ENCODE measurements at places on chromosomes 4 and X.

- no peak for DNase-seq
Observed at GRCh38 chrX:97405031-97405660, 521.4 kb downstream of the RPA4 start.

DNA sequence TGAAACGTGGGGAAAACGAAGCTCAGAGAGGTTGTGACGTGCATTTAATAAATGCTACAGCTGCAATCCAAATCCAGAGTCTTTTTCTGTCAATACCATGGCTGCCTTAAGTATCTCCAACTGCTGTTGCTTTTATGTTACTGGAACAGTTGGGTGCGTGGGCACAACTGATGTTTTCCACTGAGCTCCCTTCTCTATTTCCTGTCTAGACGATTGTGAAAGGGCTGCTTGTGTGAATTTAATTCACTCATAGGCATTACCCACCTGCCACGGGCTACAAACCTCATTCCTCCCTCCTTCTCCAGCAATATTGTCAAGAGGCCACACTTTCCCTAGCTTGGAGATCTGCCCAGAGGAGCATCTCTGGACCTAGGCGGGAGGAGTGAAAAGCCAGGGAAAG lies 526.0 kb downstream of the MID1IP1 start:
- DNase-seq, result no peak

DNA sequence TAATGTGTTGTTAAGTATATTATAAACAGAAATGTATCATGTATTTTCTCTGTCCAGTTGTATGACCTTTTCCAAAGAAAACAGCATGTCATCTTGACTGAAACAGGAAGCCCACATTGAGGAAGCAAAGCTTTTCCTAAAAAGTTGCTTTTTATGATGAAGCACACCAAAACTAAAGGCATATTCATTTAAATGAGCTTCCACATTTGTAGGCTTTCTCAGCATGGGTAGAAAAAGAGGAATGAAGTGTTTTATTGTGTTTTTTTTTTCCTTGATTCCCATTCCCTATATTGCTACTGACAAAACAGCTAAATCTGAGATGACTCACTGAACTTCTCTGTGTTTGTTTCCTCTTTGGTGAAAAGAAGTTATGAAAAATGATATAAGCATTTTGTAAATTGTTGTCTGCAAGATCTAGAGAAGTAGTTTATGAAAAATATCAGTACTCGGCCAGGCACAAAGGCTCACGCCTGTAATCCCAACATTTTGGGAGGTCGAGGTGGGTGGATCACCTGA lies 32.5 kb upstream of the FRAS1 start:
- DNase-seq, result no peak

DNA sequence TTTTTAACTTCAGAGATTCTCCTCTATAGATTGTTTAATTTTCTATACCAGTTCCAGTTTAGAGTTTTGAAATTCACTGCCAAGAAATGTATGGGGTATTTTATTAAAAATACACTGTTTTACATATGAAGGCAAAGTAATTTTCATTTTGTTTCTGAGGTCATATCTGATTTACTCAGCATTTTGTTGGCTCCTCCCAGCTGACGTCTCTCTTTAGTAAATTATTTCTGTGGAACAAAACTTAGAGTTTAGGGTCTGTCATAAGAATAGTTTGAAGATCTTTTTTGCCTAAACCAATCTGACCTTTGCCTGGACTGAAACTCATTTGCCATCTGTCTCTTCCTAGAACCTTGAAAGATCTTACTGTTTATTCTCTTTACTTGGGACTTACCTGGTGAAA lies 16.9 kb downstream of the FNIP2 start:
- DNase-seq, result no peak

- no peak for DNase-seq
Observed at GRCh38 chr4:77493120-77493752, 112.4 kb upstream of the CXCL13 start.

GRCh38 chrX:100297728-100298127 lies 112.3 kb downstream of the PCDH19 start:
- DNase-seq, result no peak

DNA sequence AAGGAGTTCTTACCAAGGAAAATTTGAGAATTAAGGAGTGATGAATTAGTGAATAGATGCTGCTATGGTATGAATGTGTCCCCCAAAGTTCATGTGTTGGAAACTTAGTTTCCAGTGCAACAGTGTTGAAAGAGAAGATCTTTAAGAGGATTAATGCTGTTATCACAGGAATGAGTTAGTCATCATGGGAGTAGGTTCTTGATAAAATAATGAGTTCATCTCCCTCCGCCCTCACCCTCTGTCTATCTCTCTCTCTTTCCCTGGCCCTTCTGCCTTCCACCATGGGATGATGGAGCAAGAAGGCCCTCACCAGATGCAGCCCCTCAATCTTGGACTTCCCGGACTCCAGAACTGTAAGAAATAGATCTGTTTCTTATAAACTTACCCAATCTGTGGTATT lies 38.3 kb upstream of the KLHL8 start:
- no peak for DNase-seq

DNA sequence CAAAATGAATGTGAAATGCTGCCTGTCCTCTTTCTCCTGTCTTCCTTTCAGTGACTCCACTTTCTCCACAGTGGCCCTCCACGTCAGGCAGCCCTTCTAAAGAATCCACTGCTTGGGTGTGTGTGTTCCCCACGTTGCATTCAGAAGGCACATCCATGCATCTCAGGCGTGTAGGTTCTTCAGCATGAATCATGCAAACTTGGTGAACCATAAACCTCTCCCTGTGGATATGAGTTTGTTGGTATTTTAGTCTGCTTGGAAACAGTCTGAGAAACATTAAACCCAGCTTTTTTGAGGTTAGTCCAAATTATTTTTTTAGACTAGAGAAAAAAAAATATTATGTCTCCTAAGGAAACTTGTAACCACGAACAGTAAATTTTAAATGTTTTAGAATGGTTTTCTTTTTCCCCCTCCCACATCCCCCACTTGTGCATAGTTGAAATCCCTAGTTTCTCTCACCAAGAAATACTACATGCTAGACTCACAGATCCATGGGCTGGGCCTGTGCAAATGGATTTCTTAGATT lies 251.6 kb downstream of the CBR4 start:
- no peak for DNase-seq

DNA sequence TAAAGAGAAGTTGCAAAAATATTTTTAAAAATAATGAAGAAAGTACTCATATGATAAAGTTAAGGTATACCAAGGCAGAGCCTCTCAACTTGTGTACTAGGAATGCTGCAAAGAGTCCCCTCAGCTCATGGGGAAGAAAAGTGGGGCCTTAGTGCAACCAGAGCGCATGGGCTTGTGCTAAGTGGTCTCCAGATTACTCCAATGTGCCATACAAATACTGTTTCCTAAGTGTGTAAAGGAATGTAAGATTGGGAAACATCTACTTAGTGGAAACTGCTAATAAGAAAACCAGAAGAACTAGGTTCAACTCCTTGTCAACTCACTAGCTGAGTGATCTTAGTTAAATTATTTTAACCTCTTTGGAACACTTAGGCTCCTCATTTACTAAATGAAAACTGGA lies 39.1 kb downstream of the NAF1 start:
- DNase-seq, result no peak

DNA sequence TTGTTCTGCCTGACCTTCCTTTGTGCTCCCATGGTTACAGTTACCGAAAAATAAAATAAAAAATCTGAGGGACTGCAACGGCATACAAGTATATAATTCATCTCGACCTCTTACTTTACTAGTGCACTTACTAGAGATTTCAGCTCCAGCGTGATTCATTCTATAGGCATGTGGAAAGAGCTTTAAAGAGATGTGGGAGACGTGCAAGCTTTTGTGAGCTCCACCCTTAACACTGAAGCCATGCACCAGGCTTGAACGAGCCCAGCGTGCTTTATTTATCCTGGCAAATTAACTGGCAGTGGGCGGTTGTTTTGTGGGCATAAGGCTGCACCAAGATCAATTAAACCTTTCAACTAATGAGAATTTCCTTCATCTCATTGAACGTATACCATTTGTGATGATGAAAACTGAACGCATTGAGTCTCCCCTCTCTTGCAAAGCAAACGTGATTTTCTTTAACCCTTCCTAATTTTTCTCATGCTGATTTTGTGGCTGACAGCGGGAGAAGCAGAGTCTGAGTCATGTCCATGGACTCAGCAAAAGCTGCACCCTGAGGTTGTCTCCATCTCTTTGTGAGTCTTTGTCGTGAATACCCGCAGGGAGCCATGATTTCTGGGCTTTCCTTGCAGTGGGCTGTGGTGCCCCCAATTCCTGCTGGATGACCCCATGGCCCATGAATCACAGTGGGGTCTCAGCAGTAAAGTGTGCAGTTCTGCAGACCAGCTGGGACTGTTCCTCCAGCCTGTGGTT lies 60.1 kb downstream of the MXRA5 start:
- no peak for DNase-seq

DNA sequence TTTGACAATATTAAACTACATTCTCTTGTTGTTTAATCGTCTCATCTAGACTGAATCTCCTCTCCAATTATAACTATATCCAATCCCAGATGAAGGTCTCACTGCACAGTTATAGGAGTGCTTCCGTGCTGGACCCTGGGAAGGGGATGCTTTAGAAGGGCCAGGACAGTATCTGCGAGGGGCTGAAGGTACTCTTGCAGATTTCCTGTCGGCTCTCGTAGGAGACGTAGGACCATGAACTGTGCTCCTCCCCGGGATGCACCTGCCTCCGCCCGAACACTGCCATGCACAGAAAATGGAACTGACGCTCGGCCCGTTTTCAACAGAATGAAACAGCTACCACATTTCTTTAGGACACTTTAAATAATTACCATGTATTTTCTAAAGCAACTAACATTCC lies 39.4 kb downstream of the FAT1 start:
- no peak for DNase-seq

DNA sequence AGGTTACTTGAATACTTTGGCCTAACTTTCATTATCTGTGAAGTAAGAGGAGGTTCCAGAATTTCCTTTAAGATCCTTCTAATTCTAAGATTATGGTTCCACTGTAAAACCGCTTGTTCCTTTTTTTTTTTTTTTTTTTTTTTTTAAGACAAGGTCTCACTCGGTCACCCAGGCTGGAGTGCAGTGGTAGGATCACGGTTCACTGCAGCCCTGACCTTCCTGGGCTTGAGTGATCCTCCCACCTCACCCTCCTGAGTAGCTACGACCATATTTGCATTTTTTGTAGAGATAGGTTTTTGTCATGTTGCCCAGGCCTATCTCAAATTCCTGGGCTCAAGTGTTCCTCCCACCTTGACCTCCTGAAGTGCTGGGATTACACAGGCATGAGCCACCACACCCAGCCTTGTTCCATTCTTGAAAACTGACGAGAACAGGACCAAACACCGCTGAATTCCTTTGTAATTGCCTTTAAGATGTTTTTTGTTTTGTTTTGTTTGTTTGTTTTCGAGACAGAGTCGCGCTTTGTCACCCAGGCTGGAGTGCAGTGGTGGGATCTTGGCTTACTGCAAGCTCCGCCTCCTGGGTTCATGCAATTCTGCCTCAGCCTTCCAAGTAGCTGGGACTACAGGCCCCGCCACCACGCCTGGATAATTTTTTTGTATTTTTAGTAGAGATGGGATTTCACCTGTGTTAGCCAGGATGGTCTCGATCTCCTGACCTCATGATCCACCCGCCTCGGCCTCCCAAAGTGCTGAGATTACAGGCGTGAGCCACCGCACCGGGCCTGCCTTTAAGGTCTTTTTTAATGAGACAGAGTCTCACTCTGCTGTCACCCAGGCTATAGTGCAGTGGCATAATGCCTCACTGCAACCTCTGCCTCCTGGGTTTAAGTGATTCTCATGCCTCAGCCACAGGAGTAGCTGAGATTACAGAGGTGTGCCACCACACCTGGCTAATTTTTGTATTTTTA lies 6.8 kb downstream of the PDS5A start:
- peak; percentile 63 for DNase-seq

GRCh38 chr4:156888762-156889161 lies 82.8 kb downstream of the PDGFC start:
- DNase-seq, result no peak

- no peak for DNase-seq
Observed at GRCh38 chrX:133579631-133580030, 164.3 kb upstream of the GPC4 start.

- no peak for DNase-seq
Observed at GRCh38 chr4:185139736-185140135, 3.3 kb upstream of the SLC25A4 start.

GRCh38 chrX:85378461-85378860 lies 1.0 kb downstream of the POF1B start:
- DNase-seq, result no peak

- DNase-seq, result no peak
Observed at GRCh38 chr4:186227221-186227620, at the start of gene KLKB1. KLKB1 (plus strand) TSS chr4:186227507; CDS start chr4:186228196, 689 bp downstream.

GRCh38 chr4:6907658-6908191 lies 1.9 kb upstream of the TBC1D14 start:
- DNase-seq, result peak; percentile 80

- no peak for DNase-seq
Observed at GRCh38 chrX:42119076-42119475, 195.7 kb upstream of the CASK start.

DNA sequence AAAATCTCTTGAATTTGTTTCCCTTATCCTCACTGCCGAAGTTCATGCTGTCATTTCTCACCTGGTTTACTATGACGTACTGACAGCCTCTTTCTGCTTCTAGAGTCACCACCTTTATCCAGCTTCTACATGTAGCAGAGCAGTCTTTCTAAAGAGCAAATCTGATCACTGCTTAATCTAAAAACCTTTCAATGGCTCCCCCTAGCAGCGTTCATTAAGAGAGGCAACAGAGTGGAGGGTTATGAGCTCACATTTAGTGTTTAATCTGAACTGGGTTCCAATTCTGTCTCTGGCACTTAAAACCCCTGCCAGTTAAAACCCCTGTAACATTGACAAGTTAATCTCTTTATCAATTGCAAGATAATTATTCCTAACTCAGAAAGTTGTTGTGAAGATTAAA lies 4.4 kb downstream of the RBPJ start:
- no peak for DNase-seq

- no peak for DNase-seq
Observed at GRCh38 chr4:121898150-121898549, 27.9 kb upstream of the BBS7 start.

DNA sequence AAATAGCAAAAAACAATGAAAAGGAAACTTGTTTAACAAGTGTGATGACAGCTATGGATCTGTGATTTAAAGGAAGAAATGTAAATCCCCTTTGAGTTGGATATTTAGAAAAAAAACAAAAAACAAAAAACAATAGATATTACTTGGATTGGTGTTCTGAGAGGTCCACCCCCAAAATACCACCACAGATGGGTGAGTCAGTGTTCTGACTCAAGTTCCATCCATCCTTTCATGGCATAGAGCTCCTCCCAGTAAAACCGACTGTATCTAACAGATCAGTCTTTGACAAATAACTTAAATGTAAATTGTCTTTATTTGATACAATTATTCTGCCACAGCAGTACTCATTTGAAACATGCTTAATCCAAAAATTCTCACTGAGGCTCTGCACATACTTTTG lies 27.4 kb downstream of the TMPRSS11B start:
- DNase-seq, result no peak

GRCh38 chr4:30839583-30840520 lies 119.7 kb downstream of the PCDH7 start:
- no peak for DNase-seq

DNA sequence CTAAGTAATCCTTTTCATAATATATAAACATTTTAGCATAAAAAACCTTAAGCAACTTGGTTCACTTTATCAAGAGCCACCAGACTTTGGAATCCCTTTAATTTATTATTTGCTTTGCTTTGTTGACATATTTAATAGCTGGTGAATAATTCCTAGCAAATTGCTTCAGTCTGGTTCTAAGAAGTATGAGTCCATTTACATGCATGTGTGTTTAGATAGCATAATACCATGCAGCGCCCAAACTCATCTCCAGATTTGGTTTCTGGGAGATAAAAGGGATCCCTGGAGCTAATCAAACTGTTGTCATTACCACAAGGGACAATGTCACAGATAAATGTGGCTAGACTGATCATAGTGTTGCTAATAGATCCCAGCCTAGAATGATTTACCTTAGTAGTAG lies 111.8 kb downstream of the TMEM144 start:
- DNase-seq, result no peak

All from upper lobe of right lung (tissue), 1 donor.